LHCN-M2 (cell line): ENCODE measurements at places on chromosomes 16 and 17.
A peak's percentile ranks its signal among the peaks of the same experiment; 100 is the strongest.

GRCh38 chr17:77594416-77595209 lies 363.9 kb upstream of the TNRC6C start:
- no peak for DNase-seq

GRCh38 chr16:73301984-73302383 lies 254.1 kb upstream of the ZFHX3 start:
- no peak for DNase-seq

GRCh38 chr17:14144508-14144907 lies 75.2 kb downstream of the COX10 start:
- DNase-seq: peak; percentile 38

- DNase-seq: no peak
Observed at GRCh38 chr17:35313875-35314409, 59.5 kb downstream of the SLFN11 start.

GRCh38 chr17:36525113-36525512 lies 9.6 kb downstream of the MYO19 start:
- peak; percentile 23 for DNase-seq

DNA sequence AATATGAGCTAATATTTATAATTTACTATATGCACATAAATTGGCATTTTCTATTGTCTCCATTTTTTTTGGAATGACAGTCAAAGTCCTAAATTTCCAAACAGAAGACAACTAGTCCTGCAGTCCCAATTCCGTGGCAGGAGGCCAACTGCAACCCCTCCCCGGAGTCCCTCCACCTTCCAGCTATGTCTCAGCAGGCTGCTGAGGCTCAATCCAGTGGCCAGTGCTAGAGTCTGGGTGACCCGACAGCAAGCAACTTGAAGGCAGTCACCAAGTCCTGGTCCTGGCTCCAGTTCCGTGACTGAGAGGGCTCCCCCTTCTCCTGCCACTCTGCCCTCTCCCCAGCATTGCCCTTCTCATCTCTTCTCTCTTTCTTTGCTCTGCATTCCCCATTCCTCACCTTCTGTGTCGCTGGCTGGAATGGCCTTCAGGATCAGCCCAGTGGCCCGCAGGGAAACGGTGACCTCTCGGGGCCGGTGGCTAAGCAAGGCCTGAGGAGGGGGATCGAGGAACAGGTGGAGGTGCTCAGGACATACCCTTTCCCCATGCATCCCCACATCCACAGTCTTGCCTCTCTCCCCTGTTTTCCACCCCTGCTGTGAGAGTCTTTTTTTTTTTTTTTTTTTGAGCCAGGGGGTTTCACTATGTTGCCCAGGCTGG lies 22.4 kb upstream of the MFSD6L start:
- no peak for DNase-seq

DNA sequence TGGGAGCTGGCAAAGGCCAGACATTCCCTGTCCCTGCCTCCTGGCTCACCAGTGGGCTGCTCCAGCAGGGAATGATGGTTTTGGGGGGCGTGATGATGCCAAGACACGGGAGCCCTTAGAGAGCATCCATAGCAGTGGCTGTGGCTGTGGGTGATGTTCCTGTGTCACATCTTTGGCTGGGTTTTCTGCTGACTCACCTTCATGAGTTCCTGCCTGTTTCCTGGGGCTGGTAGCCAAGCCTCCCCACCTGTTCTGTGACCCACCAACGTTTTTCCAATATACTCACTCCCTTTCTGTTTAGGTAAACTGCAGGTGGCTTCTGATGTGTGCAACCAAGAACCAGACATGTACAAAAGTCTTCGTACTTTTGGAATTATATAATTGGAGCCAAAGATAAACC lies 16.5 kb upstream of the NF1 start:
- DNase-seq: peak; percentile 11

GRCh38 chr16:4624827-4625559 lies 367 bp downstream of the MGRN1 start:
- DNase-seq: peak; percentile 40

DNA sequence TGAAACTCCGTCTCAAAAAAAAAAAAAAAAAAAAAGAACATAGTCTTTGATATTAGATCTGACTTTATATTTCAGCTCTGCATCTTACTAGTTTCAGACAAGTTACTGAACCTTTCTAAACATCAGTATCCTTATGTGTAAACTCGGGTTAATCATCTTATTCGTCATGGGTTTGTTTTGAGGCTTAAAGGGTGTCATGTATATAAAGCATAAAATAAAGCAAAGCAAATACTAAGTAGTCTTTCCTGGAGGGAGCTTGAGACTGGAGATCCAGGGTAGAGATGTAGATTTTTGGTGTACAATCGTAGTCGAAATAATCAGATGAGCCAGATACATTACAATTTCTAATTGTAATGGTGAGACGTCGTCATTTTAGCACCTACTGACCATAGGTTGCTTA lies 7.8 kb downstream of the BCAS3 start:
- DNase-seq: no peak

DNA sequence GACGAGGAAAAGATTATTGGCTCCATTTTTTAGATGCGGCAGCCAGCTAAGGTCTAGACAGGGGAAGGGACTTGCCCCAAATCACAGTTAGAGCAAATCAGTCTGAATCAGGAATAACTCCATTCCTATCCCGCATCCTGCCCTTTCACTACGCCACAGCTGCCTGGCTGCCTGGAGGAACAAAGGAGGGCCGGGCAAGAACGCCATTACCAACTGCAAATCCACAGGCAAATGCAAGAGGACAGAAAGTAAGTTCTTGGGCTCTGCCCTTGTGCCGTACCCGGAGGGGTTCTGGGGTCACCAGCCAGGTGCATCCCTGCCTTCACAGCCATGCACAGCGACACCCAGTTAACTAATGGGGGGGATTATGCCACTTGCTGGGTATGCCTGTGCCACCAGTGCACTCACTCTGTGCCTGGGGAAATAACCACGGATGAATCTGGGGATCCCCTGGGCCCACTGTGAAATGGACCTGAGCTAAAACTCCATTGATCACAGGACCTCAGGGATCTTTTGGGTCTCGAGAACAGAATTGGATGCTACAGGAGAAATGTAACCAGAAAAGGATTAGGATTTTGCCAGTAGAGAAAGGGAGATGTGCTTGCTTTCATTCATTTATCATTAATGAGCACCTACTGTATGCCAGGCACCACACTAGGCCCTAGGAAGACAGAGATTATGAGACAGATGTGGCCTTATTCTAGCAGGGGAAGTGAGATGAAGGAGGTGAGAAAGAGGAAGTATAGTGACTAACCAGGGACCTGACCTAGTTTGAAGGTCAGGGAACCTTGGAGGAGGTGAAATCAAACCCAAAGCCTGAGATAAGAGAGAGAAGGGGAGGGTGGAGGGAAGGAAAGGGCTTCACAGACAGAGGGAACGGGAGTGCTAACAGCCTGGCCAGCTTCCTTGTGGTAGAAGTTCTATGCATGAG lies 17.7 kb downstream of the BCL7C start:
- peak; percentile 29 for DNase-seq

DNA sequence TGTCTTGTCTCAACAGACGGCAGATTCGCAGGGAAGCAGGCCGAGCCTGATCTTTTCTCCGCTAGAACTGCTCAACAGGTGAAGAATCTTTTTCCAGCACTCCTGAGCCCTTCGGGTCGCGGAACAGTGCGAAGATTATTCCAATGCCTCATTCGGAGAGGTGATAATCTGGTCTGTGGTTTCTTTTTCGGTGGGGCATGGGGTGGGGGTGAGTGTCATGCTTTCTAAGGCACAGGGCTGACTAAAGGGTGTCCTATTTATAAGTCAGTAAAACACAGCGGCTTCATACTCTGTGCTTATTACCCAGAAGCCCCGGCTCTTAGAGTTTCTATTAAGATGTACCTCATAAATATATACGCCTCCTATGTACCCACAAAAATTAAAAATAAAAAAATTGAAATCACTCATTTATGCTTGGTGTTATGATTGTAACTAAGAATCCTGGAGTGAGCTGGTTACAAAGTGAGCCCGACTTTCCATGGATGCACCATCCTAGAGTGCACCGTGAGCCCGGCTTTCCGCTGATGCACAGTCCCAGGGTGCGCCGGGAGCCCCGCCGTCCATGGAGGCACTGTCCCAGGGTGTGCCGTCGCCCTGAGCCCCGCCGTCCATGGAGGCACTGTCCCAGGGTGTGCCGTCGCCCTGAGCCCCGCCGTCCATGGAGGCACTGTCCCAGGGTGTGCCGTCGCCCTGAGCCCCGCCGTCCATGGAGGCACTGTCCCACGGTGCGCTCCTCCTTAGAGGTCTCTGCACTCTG lies 164.9 kb downstream of the IRX3 start:
- no peak for DNase-seq

GRCh38 chr16:72856797-72857196 lies 191.1 kb downstream of the ZFHX3 start:
- DNase-seq: peak; percentile 28

- DNase-seq: no peak
Observed at GRCh38 chr17:72457712-72458111, 336.9 kb downstream of the SOX9 start.

GRCh38 chr17:16942141-16943031 lies 29.5 kb downstream of the TNFRSF13B start:
- no peak for DNase-seq

DNA sequence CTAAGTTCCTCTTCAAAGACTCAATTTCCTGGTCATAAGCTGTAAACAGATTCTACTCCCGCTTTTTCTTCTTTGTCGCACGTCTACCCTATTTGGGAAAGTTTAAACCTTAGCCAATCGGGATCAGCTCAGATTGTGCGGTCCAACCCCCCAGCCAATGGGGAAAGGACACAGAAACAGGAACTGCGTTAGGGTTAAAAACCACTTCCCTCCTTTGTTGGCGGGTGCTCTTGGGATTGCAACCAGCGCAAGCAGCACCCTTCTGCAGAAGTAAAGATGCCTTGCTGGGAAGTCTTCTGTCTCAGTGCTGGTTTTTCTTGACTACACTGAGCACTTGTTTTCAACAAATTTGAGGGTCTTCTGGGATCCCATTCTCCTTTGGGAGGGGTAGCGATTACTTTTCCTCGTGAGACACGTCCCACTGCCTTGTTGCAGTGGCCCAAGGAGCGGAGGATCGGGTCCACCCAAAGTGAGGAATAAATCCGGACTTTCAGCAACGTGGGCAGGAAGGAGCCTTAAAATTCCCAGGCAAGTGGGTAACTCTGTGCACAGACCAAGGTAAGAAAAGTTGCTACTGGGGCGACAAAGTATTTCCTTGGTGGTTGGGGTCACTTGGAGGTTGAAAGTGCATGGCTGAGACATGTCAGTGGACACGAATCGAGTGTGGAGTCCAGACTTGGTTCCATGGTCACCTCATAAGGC lies 1.0 kb upstream of the YPEL3 start:
- no peak for DNase-seq

GRCh38 chr17:61150686-61151299 lies 248.8 kb upstream of the TBX2 start:
- no peak for DNase-seq

DNA sequence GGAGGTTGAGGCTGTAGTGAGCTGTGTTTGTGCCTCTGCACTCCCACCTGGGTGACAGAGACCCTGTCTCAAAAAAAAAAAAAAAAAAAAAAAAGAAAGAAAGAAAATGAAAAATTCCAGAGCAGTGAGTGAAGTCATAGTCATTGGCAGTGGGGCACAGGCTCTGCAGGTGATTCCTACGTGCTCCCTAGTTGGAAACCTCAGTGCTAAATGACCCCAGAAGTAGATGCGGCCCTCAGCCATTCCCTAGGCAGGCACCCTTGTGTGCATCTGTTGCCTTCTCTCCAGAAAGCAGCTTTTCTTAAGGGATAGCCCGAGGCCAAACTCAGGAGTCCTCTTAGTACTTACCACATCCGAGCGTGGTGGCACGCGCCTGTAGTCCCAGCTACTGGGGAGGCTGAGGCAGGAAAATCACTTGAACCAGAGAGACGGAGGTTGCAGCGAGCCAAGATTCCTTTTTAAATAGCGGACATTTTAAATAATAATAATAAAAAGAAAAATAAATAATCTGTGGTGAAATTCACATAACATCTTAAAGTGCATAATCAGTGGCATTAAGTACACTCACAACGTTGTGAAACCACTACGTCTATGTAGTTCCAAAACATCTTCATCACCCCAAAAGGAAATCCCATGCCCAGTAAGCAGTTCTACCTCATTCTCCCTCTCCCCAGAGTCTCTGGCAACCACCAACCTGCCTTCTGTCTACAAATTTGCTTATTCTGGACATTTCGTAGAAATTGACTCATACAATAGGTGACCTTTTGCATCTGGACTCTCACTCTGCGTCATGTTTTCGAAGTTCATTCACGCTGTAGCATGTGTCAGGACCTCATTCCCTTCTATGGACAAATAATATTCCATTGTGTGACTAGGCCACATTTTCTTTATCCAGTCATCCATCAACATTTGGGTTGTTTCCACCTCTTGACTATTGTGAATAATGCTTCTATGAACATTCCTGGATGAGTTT lies 12.5 kb upstream of the SPHK1 start:
- DNase-seq: peak; percentile 84

DNA sequence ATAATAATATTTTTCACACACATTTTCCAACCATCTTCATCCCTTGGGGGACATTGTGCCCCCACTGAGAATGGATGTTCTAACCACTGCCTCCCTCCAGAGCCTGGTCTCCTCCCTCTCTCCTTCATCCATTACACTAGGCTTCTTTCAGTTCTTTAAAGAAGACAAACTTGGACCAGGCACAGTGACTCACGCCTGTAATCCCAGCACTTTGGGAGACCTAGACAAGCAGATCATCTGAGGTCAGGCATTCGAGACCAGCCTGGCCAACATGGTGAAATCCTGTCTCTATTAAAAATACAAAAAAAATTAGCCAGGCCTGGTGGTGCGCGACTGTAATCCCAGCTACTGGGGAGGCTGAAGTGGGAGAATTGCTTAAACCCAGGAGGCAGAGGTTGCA lies 6.5 kb downstream of the ALOX15 start:
- DNase-seq: no peak

DNA sequence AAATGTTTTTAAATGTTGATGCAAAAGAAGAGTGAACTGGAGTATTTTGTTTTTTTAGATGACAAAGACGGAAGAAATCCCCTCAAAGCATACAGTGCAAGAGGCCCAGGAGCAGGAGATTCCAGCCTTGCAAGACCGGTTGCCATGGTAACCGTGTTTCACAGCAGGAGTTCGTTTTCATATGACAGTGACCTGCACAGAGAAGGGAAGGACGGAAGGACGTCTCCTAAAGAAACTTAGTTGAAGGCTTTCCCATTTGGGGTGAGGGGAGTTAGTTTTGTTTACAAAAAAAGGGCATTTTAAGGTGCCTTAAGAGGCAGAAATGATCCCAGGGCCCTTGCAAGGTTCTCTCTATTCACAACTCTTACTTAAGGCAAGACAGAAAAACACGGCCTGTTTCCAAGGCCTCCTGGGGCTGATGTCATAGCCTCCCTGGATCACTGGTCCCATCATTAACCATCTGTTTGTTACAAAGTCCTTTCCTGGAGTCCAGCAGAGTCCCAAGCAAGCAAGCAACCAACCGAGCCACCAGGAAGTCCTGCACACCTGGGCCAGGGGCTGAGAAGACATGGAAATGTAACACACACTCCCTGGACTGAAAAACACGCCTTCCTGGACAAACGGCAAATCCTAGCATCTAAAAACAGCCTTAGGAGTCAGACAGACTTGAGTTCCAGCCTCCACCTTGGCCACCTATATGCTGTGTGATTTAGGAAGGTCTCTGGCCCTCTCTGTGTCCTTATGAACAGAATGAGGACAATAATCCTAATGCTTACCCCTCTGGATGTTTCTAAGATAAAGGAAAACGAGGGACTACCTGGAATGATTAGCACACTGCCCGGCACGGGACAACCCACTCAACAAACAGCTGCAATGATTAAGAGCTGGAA lies 30.3 kb upstream of the RPH3AL start:
- peak; percentile 15 for DNase-seq
